ENCODE measurements at places on chromosomes 3 and 15.

- DNase-seq = no peak
Observed at GRCh38 chr3:64837126-64837738, 149.4 kb upstream of the ADAMTS9 start.

DNA sequence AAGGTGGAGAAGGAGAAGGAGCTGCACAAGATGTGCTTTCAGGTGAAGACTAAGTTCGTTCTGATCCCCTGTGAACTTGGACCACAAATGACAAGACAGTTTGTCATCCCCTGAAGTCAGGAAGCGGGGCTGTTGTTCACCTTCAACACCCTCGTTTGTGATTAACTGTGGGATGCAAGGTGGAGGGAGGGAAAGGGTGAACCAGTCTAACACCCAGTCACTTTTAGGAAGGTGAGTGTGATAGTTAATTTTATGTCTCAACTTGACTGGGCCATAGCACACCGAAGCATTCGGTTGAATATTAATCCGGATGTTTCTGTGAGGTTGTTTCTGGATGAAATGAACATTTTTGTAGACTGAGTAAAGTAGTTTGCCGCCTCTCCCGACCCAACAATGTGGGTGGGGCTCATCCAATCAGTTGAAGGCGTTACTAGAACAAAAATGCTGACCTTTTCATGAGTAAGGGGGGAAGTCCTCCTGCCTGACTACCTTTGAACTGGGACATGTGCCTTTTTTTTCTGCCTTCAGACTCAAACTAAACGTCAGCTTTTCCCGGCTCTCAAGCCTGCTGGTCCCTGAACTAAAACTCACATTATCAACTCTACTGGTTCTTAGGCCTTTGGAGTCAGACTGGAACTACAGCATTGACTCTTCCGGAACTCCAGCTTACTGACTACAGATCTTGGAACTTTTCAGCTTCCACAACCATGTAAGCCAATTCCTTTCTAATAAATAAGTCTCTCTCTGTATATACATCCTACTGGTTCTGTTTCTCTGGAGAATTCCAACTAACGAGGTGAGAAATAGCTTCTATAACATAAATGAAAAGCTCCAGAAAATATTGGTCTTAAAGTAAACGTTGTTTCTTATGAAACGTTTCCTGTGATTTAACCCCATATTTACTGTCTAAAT is 264.0 kb upstream of the SLITRK3 start:
- peak; percentile 77 for DNase-seq

GRCh38 chr3:107428051-107428858 is 51.0 kb downstream of the CCDC54 start:
- DNase-seq = no peak

- no peak for DNase-seq
Observed at GRCh38 chr3:155179437-155179827, 99.3 kb downstream of the MME start.

DNA sequence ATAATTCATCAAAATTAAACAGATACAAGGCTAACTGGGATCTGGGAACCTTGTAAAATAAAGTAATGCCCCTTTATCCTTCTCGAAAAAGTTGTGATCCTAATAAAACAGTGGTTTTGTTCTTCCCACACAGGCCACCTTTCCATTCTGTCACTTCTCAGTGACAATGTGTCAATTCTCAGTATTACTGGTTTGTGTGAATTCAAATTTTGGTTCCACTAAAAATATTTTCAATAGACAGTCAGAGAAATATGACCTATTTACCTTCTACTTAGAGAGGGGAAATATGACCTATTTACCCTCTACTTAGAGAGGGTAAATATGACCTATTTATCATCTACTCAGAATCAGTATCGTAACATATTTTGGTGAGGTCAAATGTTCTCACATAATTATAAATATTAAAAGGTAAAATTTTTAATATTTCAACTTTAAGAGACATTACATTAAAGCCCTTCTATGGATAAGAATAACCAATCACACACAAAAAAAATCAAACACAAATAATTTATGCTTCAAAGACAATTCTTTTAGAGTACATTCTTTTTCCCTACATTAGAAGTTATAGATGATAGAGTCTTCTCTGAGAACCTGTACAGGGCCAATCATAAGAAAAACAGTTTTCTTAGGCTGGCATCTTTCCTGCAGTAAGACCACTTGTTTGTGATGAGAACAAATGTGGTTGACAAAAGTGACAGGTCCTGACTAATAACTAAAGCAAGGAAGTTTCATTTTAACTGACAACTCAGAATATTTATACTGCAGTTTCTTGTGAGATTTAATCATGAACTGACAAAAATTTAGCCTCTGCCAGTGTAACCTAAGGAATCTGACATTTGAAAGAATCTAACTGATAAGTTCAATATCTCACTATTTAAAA is 323.3 kb downstream of the DIPK2A start:
- DNase-seq = no peak

DNA sequence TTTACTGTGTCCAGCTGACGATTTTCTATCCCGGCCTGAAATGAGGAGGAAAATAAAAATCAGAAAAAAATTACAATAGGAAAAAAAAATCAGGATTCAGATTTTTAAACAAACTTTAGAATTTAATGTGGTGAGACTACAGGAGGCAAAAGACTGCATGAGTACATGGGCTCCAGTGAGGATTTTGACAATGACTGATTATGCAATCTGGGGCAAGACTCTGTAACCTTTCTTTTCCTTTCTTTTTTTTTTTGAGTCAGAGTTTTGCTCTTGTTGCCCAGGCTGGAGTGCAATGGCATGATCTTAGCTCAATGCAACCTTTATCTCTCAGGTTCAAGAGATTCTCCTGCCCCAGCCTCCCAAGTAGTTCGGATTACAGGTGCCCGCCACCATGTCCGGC is 29.9 kb downstream of the SPG11 start:
- no peak for DNase-seq

- DNase-seq = no peak
Observed at GRCh38 chr15:75454471-75455378, 3.2 kb upstream of the SIN3A start.

DNA sequence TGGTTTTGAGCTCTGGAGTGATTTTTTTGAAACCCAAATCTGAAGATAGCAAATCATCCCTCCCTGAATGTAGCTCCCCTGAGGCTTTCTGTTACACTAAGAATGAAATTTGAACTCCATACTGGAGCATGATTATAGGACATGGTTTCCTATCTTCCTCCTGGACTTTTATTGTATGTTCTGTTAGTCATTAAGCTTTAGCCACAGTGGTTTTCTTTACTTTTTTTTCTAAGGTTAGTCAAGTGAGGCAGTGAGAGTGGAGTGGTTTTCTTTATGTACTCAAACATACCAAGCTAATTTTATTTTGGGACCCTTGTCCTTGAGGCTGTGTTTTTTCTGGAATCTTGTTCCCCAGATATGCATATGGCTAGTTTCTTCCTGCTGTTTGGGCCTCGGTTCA is 55.2 kb upstream of the FRMD4B start:
- DNase-seq = no peak

- no peak for DNase-seq
Observed at GRCh38 chr15:52709187-52709981, 30.2 kb upstream of the ATOSA start.

DNA sequence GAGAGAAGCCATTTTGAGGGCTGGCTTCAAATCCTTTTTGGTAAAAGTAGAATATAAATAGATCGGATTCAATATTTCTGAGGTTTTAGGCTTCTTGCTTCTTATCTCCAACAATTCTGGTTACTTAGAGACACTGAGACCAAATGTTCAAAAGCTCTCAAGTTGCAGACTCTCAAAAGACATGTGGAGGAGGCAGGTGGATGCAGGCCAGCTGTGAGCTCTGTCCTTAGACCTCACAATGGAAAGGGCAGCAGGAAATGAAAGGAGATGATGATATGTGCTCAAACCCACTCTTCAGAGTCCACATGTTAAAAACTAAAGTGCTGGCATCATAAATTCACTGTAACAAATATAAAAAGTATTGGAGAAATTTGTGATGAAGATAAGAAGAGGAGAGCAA is 424.9 kb upstream of the ALCAM start:
- DNase-seq = no peak

- no peak for DNase-seq
Observed at GRCh38 chr15:96254173-96254572, 76.3 kb upstream of the NR2F2 start.

- no peak for DNase-seq
Observed at GRCh38 chr3:31331278-31331677, 201.4 kb upstream of the STT3B start.

DNA sequence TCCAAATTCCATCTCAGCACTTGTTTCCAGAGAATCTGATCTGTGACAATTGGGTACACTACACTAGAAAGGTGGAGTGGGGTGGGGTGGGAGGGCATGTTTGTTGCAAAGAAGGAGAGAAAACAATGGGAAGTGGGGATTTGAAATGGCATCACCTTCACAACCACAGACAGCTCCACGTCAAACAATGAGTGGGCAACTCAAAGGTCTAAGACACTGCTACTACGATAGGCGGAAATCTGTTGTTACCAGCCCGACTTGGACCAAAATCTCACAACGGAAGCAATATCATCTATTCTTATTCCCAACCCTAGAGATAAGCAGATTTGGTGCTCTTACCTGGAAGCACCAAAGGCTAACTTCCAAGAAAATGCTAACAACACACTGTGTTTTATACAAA is 3.3 kb downstream of the CYP19A1 start:
- DNase-seq = no peak

DNA sequence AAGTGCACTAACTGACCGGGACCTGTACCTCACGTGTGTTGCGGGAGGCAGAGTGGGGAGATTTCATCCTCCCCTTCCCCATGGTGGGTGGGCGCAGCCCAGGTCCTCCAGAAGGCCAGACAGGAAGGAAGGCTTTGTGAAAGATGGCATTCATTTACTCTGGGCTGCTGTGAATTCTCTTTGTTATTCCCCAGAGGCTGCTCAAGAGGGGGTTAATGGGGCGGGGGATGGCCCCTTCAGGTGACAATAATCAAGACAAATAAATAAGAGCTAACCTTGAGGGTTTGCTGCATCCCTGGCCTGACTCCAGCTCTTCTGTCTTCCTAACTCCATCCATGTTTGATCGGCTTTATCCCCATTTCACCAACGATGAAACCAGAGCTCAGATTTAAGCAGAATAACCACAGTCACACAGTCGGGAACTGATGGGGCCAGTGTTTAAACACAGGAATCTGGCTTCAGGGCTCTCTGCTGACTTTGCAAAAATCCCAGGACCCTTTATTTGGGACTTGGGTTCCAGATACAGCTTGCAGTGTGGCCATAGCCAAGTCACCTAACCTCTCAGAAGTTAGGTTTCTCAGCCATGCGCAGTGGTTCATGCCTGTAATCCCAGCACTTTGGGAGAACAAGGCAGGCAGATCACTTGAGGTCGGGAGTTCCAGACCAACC is 16.5 kb downstream of the PIF1 start:
- no peak for DNase-seq

DNA sequence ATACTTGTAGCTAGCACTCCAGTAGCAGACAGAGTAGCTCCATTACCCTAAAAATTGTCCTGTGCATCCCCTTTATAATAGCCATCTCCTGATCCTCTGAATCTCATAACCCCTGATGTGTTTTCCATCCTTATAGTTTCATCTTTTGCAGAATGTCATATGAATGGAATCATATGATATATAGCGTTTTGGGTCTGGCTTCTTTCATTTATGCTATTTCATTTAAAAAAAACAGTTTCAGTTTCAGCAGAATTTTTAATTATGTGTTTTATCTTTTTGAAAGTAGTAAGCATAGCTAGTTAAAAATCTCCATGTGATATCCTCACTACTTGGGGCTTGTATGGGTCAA is 132.7 kb downstream of the KLF13 start:
- no peak for DNase-seq

GRCh38 chr3:134419214-134419959 is 45.1 kb upstream of the AMOTL2 start:
- DNase-seq = peak; percentile 40

- no peak for DNase-seq
Observed at GRCh38 chr3:147406028-147406931, at the start of gene ZIC4. Gene ZIC4 (minus strand): TSS chr3:147406543. CDS start chr3:147402797, 3,746 bp downstream.

All from lung (tissue), 17 donors.